Activated CD8-positive, alpha-beta T cell treated with anti-CD3 and anti-CD28 coated beads for 36 hours (primary cell): ENCODE measurements at places on chromosomes 13 and 19. TPM values are rescaled to one million over a fixed set of nuclear protein-coding genes. Genes with fewer than 3 reads are reported as not detected.

DNA sequence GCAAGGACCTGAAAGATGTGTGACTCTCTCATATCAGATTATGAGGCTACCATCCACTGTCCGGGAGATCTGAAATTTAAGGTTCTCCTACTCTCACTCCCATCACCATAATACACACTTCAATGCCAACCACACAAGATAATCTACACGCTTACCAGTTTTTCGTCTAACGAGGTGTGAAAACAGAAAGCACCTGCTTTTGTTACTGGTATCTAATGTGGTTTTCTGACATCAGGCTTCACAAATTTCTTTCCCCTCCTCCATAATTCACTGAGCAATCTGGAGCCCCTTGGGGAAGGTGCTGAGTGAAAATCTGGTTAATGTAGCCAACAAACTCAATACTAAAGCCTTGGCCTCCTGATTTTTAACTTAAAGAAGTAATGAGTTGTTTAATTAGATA lies 10.1 kb upstream of the LRCH1 start:
- DNase-seq, result no peak
- H3K4me1 ChIP-seq, result peaks cover 4% of the 10 kb centered on the region
- no peaks in the 10 kb centered on the region for H3K27me3 ChIP-seq

GRCh38 chr19:38149661-38150061 lies 74.4 kb downstream of the DPF1 start:
- no peaks in the 10 kb centered on the region for H3K27me3 ChIP-seq
- DNase-seq, result no peak
- no peak overlapping the region for H3K27ac ChIP-seq
- no peaks in the 10 kb centered on the region for H3K36me3 ChIP-seq
- H3K4me1 ChIP-seq, result no peaks in the 10 kb centered on the region

DNA sequence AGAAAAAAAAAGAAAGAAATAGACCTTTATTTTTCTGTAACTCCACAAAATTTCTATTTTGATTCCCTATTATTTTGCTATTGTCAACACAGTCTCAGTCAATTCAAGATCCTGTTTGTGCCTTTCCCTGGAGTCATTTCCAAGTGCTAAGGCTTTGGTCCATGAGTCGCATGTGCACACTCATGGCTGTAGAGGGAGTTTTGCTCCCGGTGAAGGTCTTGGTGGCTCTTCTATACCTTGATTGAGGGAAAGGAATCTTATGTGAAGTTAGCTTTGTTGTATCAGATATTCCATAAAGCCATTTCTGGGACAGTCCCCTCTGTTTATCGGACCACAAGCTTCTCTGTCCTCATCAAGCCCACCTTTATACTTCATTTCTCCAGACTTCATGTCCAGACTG lies 58.7 kb upstream of the ALOX5AP start:
- peaks cover 4% of the 10 kb centered on the region for H3K27me3 ChIP-seq
- no peak for DNase-seq
- peaks cover 17% of the 10 kb centered on the region for H3K4me1 ChIP-seq
- H3K27ac ChIP-seq, result no peak overlapping the region
- no peak overlapping the region for H3K4me3 ChIP-seq

The STK24 gene
- total RNA-seq, result 118 TPM

DNA sequence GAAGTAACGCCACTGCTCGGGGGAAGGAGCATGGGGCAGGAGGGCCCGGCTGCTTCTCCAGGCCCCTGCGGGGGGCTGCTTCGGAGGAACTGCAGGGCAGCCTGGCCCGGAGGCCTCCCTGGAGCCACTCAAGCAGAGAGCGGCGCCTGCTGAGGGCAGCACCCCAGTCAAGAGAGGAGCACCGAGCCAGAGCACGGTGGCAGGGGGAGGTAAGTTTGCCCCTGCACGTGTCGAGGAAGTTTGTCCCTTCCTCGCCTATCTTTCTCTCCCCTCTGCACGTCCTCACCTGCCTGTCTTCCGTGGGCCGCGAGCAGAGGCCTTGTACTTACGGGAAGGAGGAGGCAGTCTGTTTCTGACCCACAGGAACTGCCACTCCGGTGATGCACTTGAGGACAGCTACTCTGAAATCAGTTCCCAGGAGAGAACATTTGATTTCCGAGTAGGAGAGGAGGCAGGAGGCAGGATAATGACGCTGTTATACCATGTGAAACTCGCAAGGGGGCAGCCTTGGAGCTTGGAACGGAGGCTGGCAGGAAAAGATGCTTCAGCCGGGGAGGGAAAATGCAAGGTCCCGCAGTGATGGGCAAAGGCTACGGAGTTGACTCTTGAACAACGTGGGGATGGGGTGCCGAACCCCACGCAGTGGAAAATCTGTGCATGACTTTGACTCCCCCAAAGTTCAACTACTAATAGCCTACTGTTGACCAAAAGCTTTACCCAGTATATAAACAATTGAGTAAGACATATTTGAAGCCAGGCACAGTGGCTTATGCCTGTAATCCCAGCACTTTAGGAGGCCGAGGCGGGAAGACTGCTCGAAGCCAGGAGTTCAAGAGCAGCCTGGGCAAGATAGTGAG lies 5.0 kb downstream of the FFAR1 start:
- DNase-seq, result peak; percentile 82
- no peak overlapping the region for H3K4me3 ChIP-seq
- H3K4me1 ChIP-seq, result peaks cover 16% of the 10 kb centered on the region
- H3K27ac ChIP-seq, result no peak overlapping the region

DNA sequence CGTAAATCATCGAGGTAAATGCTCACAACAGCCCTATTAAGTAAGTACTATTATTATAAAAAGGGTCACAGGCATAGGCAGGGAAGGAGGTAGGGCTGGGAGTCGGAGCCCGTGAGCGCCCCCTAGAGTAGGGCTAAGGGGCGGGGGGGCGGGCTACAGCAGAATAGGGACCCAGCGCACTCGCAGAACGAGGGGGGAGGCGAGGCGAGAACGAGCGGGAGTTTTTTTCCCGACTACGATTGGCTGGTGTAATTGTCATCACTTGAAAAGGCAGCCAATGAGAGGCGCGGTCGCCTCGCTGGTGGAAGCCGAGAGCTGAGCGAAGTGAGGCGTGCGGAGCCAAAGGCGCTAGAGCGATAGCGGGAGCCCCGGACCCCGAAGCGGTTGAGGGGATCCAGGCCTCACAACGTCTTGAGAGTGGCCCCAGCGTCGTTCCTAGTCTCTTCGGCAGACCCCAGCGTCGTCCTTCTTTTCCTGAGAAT lies 24.2 kb downstream of the KEAP1 start:
- no peak overlapping the region for H3K27ac ChIP-seq
- H3K4me1 ChIP-seq, result peaks cover 9% of the 10 kb centered on the region
- H3K4me3 ChIP-seq, result peak overlapping the region; percentile 44
- DNase-seq, result peak; percentile 95

DNA sequence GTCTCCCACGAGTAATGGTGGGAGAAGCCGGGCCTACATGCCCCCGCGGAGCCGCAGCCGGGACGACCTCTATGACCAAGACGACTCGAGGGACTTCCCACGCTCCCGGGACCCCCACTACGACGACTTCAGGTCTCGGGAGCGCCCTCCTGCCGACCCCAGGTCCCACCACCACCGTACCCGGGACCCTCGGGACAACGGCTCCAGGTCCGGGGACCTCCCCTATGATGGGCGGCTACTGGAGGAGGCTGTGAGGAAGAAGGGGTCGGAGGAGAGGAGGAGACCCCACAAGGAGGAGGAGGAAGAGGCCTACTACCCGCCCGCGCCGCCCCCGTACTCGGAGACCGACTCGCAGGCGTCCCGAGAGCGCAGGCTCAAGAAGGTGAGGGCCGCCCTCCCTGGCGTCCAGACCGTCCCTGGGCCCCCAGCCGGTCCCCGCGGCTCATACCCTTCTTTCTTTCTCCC lies 1.4 kb upstream of the USF2 start:
- H3K27ac ChIP-seq, result peak overlapping the region; percentile 97
- H3K4me3 ChIP-seq, result peak overlapping the region; percentile 92
- H3K27me3 ChIP-seq, result no peaks in the 10 kb centered on the region
- peaks cover 31% of the 10 kb centered on the region for H3K4me1 ChIP-seq

DNA sequence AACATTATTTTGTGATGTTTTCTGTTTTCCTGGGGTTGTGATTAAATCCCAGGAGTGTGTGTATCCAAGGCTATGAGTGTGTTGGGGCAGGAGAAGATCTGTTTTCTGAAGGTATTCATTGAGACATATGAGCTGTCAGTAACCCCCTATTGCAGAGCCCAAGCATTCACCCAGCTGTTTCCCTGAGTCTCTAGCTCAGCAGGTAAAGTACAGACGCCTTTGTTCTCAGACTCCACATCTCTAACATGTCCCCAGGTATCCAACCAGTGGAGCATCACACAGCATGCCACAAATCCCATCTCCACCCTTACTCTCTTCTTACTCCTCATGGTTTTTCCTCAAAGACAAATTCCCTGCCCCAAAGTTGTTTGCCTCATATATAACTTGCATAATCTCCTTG lies 213.6 kb downstream of the PCDH20 start:
- H3K4me3 ChIP-seq, result no peak overlapping the region
- no peaks in the 10 kb centered on the region for H3K36me3 ChIP-seq
- no peak for DNase-seq
- H3K27ac ChIP-seq, result no peak overlapping the region
- no peaks in the 10 kb centered on the region for H3K4me1 ChIP-seq
- no peaks in the 10 kb centered on the region for H3K27me3 ChIP-seq

DNA sequence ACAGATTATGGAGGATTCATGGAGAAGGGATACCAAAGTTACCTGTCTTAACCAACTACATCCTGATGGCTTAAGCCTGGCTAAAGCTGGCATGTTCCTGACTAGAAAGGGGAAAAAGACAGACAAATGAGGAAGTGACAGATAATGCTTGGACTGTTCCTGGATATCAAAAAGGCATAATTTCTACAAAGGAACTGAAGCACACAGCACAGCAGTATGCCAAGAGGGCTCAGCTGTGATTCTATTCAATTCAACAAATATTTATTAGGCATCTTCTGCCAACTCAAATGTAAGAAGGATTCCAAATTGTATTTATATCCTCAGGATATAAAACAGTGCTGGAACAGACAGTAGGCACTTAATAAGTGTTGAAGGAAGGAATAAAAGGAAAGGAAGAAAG lies 59.5 kb downstream of the KLF12 start:
- H3K27me3 ChIP-seq, result no peaks in the 10 kb centered on the region
- no peak overlapping the region for H3K4me3 ChIP-seq
- peaks cover 24% of the 10 kb centered on the region for H3K36me3 ChIP-seq
- H3K27ac ChIP-seq, result no peak overlapping the region

DNA sequence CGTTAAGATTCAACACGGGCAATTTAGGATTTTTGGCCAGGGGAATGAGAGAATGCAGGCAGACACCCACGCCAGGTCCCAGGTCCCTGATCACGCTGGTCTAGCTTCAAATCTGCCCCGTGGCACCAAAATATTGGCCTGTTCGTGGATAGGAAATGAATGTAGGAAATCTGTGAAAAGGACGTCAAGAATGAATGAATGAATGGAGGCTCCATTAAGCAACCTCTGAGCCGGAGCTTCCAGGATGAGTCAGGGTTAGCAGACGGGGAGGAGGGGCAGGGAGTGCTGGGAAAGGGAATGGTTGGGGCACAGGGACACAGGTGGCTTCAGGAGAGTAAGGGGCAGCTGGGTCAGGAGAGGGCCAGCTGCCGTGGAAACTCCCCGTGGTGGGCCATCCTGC lies 4.2 kb downstream of the SULT2B1 start:
- H3K4me1 ChIP-seq, result no peaks in the 10 kb centered on the region
- H3K27ac ChIP-seq, result no peak overlapping the region
- peaks cover 5% of the 10 kb centered on the region for H3K27me3 ChIP-seq
- H3K4me3 ChIP-seq, result no peak overlapping the region

DNA sequence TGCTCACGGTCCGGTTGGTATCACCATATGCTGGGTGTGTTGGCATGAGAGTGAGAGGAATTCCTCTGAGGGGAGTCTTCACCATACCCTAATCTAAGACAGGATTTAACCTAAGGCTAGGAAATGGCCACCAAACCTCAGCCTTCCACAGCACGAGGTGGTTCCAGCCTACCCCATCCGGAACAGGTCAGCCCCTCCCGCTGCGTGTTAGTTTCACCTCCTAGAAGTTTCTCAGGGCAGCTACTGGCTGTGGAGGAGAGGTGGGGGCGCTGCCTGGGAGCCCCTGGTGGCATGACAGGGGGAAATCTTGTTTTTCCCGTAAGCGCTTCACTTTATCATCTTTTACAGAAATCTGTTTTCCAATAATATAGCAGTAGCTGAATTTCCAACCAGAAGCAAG lies 55.1 kb downstream of the RGCC start:
- no peak overlapping the region for H3K4me3 ChIP-seq
- no peak for DNase-seq
- H3K4me1 ChIP-seq, result no peaks in the 10 kb centered on the region
- no peaks in the 10 kb centered on the region for H3K36me3 ChIP-seq
- H3K27me3 ChIP-seq, result no peaks in the 10 kb centered on the region

DNA sequence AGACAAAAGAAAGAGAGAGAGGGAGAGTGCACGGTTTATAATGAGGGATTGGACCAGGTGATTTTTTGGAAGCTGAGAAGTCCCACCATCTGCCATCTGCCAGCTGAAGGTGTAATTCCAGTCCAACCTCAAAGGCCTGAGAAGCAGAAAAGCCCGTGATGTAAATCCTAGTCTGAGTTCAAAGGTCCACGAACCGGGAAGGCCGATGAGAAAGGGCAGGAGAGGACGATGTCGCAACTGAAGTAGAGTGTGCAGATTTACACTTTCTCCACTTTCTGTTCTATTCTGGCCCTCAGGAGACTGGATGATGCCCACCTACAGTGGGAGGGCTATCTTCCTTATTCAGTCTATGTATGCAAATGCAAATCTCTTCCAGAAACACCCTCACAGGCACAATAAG lies 500.0 kb downstream of the DIAPH3 start:
- H3K27ac ChIP-seq, result no peak overlapping the region
- H3K27me3 ChIP-seq, result no peaks in the 10 kb centered on the region
- H3K4me1 ChIP-seq, result no peaks in the 10 kb centered on the region
- H3K36me3 ChIP-seq, result no peaks in the 10 kb centered on the region

DNA sequence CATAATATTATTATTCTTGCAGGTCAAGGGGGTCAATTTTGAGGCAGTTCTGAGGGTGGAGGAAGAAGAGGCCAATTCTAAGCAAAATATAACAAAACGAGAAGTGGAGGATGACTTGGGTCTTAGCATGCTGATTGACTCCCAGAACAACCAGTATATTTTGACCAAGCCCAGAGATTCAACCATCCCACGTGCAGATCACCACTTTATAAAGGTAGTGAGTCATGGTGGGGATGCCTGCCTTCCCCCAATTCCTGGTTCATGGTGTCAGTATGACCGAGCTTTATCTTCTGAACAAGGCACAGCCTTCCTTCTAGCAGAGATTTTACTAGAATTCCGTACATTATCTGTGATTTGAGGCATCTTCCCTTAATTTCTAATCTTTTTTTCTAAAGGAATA lies 9.4 kb upstream of the DCUN1D2 start:
- peaks cover 14% of the 10 kb centered on the region for H3K4me1 ChIP-seq
- no peak for DNase-seq
- peaks cover 27% of the 10 kb centered on the region for H3K36me3 ChIP-seq
- H3K27ac ChIP-seq, result no peak overlapping the region
- no peak overlapping the region for H3K4me3 ChIP-seq

- peaks cover 4% of the 10 kb centered on the region for H3K4me1 ChIP-seq
- H3K27ac ChIP-seq, result no peak overlapping the region
- H3K4me3 ChIP-seq, result no peak overlapping the region
- peaks cover 18% of the 10 kb centered on the region for H3K27me3 ChIP-seq
Observed at GRCh38 chr19:51240866-51241265, 10.0 kb upstream of the SIGLECL1 start.

GRCh38 chr19:19064811-19065745 lies 1.3 kb downstream of the SLC25A42 start:
- peak; percentile 63 for DNase-seq
- H3K4me1 ChIP-seq, result peaks cover 37% of the 10 kb centered on the region
- H3K27ac ChIP-seq, result peak overlapping the region; percentile 84
- H3K36me3 ChIP-seq, result no peaks in the 10 kb centered on the region
